Urinary bladder (tissue), 4 donors: ENCODE measurements at places on chromosomes 16 and 17. TPM values are rescaled to one million over a fixed set of nuclear protein-coding genes. Genes with fewer than 3 reads are reported as not detected.

The CES5A gene
- not detected for total RNA-seq

DNA sequence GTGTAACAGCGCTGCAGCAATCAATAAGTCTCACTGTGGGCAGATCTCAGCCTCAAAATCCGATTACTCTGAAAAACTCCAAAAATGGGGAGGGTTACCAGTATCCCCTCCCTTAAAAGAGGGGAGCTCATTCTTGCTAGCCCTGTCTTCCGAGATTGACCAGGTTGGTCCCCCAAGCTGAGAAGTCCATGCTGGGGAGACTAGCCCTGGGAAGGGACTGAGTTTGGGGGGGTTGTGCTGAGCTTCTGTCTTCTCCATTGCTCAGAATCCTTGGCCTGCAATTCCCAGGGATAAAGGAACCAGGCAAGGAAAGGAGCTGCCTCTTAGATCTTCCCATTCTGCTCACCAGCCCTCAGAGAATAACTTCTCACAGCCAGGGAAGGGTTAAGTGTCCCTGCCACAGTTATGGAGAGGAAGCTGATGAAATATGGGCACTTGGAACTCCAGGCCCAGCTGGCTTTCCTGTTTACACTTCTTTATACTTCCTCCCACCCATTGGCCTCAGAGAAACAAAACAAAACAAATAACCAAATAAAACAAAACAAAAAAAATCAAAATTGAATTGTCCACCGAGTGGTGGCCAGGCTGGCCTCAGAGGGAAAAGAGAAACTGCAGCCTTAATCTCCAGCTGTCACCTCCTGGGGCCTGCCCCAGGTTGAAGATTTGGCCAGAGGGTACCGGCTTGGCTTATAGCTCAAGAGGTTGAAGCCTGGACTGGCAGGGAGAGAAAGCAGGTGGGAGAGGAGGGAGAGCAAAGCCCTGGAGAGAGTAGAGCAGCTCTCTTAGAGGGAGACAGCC, 2.6 kb downstream of the HOXB3 start:
- no peak for DNase-seq

DNA sequence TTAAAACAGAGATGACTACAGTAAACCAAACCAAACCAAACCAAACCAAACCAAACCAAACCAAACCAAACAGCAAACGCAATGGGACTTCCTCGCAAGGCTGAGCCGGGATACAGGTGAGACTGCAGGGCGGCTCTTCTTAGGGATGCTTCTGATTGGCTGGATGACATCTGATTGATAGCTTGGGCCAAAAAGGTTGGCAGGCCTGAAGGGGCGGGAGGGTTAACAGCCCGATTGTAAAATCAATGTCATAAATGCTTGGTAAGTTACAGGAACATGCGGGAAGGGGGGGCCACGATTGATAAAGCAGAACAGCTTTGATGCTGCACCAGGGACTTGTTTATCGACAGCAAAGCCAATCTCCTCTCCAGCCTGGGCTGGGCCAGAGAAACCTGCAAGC, 86.1 kb downstream of the ZFHX3 start:
- no peak for DNase-seq

DNA sequence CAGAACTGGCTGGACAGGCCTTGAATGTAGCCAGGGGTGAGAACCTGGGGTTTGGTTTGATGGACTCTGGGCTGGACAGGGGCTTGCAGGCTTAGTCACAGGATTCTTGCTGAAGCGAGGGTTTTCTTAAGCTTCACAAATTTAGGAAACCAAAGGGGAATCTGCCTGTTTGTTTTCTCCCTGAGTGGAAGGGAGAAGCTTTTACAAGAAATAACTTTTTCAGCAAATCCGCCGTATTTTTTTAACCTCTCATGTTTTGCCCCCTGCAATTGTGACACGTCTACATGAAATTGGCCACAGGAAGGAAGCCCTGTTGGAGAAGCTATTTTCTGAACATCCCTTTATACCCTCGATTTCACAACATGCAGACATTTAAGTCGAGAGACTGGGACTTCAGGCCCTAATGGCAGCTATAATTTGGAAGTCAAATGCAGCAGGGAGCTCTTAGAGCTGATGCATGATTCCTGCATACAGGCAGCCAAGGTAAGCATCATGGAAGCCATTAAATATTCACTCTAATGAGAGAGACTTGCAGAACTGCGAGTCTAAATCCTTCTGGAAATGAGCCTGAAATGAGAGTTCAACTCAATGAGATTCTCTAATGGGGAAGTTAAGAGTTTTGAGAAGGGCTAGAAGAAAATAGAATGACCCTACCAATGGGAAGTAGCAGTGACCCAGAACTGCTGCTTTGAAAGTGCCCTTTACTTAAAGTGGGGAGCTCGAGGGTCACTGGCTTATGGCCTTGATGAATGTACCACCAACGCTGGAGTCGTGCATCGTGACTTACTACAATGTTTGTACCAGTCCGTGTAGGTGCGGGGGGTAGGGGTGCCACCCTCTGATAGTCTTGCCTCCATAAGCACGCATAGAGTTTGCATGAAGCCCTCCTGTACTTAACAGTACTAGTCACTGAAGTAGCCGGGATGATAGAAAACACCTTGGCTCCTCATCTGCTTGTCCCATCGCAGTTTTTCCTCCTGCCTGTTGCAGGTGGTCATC, 45.1 kb upstream of the IRF8 start:
- DNase-seq = no peak

GRCh38 chr16:80517846-80518245, 22.9 kb upstream of the DYNLRB2 start:
- DNase-seq = no peak
